ENCODE measurements at places on chromosomes 7 and 10. TPM values are rescaled to one million over a fixed set of nuclear protein-coding genes. Genes with fewer than 3 reads are reported as not detected.

- DNase-seq, result no peak
Measured at GRCh38 chr7:25947669-25948516, 204.1 kb upstream of the NFE2L3 start.

- DNase-seq, result no peak
Measured at GRCh38 chr10:34655286-34656170, 159.6 kb downstream of the PARD3 start.

- DNase-seq, result no peak
Measured at GRCh38 chr10:88896994-88897853, 17.2 kb downstream of the STAMBPL1 start.

GRCh38 chr7:19101472-19101871, 16.0 kb downstream of the TWIST1 start:
- no peak for DNase-seq

- no peak for DNase-seq
Measured at GRCh38 chr10:111455776-111456426, 379.1 kb downstream of the ADRA2A start.

GRCh38 chr10:75877877-75878276, 446.5 kb downstream of the LRMDA start:
- DNase-seq, result no peak

GRCh38 chr7:98297626-98298286, 16.3 kb downstream of the BRI3 start:
- no peak for DNase-seq

- DNase-seq, result no peak
Measured at GRCh38 chr10:17795813-17796594, 13.1 kb upstream of the MRC1 start.

DNA sequence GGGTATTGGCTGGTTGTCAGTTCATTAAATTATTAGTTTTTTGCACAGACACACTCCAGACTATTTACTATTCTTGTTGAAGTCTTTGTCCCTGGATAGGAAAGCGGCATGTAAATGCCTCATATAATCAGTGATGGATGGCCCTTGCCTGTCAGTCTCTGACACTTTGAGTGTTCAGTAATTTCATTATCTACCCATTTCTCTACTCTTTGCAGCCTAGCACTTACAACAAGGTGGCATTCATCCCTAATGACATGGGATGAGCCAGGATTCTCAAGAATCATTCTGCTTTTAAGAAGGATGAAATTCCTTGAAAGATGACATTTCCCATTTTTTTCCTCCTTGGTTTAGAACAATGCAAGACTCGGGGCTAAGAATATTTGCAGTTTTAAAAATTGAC, 155.7 kb downstream of the SORCS3 start:
- no peak for DNase-seq

- DNase-seq, result no peak
Measured at GRCh38 chr10:6562221-6562620, 17.9 kb downstream of the PRKCQ start.

DNA sequence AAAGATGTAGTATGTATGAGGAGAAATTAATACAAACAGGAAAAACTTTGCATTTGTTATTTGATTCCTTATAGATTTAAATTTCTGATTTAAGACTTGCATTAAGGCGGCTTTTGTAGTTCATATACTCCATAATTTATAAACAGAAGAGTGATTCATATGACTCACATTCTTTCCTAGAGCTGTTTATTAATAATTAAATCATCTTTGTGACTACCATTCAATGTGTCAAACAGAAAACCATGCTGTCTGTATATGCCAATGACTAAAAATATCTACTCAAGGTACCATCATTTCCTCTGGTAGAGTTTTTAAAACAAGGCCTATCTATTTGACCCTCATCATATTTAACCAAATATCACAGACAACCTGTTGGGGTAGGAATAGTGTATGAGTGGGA, 501.7 kb downstream of the PARD3 start:
- DNase-seq, result no peak

DNA sequence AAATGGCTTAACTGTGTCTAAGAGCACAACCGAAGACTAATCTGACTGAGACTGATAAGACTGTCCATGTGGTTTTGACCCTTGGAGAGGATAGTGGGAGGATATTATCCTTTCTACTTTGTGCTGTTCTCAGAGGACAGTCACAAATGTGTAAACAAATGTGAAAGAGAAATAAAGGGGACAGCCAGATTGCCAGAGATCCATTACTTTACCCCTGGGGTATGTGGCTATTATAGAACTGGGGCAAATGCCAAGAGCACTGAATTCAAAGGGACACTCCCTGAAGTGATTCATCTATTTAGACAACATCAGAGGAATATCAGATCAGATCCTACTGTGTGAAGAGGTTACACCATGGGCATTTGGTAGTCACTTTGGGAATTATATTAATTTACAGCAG, 154.7 kb downstream of the RNLS start:
- no peak for DNase-seq

GRCh38 chr10:103653581-103654037, 160.1 kb downstream of the NEURL1 start:
- no peak for DNase-seq

DNA sequence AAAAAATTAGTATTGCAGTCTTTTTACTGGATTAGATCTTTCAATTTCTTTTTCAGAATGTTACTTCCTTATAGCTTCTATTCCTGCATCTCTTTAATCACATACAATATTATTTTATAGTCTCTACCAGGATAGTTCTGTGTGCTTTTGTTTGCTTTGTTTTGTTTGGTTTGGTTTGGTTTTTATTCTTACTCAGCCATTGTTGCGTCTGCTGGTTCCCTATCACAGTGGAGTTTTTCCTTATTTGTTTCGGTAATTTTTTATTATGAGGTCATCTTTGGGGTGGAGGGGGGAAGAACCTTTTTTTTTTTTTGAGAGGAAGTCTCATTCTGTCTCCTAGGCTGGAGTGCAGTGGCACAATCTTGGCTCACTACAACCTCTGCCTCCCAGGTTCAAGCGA, 9.0 kb upstream of the BAIAP2L1 start:
- no peak for DNase-seq

DNA sequence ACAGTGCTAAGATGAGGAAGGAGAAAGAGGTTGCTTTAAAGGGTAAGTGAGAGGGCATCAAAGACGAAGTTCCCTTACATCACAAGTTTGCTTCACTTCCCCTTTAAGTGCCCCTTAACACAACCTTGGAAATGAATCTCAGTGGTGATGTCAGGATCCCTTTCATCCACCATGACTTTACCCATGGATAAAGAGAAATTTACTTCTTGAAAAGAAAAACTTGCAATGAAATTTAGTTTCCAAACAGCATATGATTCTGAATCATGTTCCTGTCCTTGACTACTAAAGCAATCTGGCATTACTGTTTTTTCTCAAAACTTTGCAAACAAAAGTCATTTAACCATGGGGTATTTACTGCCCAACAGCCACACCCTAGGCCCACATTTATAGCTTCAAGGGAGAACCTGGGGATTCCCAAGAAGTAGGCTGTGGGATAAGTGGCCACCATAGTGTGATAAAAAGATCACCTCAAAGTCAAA, 135.9 kb downstream of the ITGB8 start:
- DNase-seq, result no peak

DNA sequence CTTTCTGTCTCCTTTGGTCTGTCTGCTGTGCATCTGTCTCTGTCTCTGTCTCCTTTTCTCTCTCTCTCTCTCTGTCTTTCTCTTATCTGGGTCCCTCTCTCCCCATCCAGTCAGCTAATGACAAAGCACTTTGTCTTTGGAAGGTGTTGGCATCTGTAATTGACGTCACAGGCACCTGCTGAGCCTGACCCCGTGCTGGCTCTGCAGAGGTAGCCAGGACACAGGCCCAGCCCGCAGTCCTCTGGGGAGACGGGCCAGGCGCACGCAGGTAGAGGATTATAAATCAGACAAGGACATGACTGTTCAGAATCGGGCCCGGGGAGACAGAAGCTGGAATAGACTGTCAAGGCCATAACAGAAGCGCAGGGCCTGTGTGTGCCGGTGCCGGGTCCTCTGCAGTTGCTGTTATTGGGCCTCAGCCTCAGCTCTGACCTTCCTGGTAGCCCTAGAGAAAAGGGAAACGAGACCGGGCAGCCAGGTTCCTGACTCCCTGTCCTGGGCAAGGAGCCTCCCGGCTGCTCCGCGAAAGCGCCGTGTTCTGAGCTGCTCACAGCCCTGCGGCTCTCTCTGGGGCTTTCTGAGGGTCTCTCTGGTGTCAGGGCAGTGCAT, 10.7 kb upstream of the PSMG3 start:
- no peak for DNase-seq

DNA sequence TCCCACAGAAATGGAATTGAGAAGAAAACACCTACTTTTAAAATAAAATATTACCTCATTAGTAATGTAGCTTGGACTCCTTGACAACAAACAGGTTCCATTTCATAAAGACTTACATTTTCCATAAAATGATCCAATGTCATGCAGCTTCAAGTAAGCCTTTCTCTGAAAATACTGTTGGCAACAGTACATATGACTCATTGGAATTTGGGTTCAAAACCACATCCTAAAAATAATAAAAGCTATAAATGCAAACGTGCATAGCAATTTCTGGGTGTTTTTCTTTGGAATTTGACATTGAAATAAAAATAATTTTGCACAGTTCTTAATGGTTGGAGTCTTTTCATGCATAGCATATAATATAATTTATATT, 47.9 kb downstream of the FHIP2A start:
- no peak for DNase-seq

DNA sequence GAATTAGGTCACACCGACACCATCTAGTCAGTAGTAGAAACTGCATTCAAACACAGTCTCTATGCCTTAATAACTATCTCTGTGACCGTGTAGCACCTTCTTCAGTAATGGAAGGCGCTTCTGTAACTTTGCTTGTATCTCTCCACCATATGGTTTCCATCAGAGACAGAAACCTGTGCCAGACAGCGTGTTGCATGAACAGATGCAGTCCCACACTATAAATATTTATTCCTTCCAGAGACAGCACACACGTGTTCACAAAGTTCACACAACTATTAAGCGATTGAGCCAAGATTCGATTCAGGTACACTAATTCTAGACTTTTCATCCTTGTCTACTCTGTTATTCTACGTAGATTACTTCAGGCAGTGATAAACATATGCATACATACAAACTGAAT, 873.9 kb upstream of the MBL2 start:
- DNase-seq, result no peak

- DNase-seq, result no peak
Measured at GRCh38 chr10:125815764-125816163, 7.3 kb downstream of the UROS start.

DNA sequence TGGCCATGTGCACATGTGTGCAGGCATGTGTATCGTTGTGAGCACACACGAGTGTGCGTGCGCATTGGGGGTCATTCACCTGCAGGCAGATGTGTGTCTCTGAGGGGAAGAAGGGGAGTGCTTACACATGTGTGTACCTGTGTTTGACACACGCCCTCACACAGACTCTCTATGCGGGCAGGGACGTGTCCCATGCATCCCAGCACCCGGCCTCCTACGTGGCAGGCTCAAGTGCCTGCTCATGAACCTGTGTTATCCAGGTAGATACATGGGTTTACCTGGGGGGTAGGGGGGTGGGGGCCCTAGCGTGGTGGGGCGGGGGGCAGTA, 18.6 kb downstream of the KCP start:
- DNase-seq, result no peak

Gene PIK3CG
- 3.2 TPM for polyA plus RNA-seq

Gene MPP7
- polyA plus RNA-seq, result 8.1 TPM

Gene AOC1
- 102 TPM for polyA plus RNA-seq

Gene ADGRA1
- polyA plus RNA-seq, result 1.4 TPM

Gene SHH
- 3.2 TPM for polyA plus RNA-seq

Gene SLC16A9
- 41.8 TPM for polyA plus RNA-seq

Gene HECW1
- 4.3 TPM for polyA plus RNA-seq

Gene AKR1C8
- polyA plus RNA-seq, result 0.20 TPM

Gene CRTAC1
- 22.5 TPM for polyA plus RNA-seq
